Renal pelvis (tissue), 12 donors: ENCODE measurements at places on chromosomes 6 and 20.

DNA sequence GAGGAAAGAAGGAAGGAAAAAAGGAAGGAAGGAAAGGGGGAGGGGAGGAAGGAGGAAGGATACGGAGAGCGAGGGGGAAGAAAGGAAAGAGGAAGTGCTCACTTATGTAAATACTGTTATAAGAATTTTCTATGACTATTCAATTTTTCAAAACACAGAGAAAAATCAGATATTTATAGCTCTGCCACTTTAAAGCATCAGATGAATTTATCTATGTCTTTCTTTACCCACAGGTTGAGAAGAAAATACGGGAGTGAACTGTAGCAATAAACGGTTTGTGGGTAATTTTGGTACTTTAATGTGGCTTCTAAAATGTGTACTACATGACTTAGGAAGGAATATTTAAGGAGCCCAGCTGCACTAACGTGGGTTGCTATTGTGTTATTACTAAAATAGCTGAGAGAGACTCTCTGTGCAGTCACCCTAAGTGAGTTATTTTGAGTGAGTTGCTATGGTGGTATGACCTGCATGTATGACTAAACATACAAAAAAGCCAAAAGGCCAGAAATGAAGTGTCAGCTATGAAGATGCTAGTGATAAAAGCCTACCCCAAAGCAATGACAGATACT lies 225.5 kb downstream of the SOD2 start:
- DNase-seq, result no peak

GRCh38 chr20:60804240-60804917 lies 447.7 kb upstream of the CDH4 start:
- no peak for DNase-seq

- DNase-seq, result no peak
Observed at GRCh38 chr20:33394718-33395117, 6.6 kb downstream of the CDK5RAP1 start.

DNA sequence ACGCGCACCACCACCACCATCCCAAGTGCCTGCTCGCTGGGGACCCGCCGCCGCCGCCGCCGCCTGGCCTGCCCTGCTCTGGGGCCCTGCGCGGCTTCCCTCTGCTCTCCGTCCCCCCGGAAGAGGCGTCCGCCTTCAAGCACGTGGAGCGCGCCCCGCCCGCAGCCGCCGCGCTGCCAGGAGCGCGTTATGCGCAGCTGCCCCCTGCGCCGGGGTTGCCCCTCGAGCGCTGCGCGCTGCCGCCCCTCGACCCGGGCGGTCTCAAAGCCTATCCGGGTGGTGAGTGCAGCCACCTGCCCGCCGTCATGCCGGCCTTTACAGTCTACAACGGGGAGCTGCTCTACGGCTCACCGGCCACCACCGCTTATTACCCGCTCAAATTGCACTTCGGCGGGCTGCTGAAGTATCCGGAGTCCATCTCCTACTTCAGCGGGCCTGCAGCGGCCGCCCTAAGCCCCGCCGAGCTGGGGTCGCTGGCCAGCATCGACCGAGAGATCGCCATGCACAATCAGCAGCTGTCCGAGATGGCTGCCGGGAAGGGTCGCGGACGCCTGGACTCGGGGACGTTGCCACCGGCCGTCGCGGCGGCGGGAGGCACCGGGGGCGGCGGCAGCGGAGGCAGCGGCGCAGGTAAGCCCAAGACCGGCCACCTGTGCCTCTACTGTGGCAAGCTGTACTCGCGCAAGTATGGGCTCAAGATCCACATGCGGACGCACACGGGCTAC lies 7.2 kb downstream of the PRDM13 start:
- no peak for DNase-seq

DNA sequence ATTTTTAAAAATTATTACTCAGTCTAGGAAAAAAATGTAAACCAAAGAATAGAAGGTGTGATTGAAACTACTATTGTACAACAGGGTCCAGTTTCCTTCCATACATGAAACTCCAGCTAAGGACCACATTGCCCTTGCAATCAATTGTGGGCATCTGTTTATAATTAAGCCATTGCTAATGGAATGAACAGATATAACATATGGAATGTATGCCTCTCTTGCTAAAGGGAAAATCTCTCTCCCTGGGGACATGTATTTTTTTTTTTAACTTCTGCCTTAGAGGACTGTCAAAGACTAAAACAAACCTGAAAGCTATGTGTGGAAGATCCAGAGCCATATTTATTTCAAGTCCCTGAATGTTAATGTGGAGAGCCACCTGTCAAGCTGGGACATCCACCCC lies 336.8 kb upstream of the MANEA start:
- no peak for DNase-seq

- no peak for DNase-seq
Observed at GRCh38 chr20:59071216-59071615, 28.6 kb upstream of the PRELID3B start.

GRCh38 chr6:157329829-157330228 lies 6.5 kb upstream of the TMEM242 start:
- DNase-seq, result no peak

GRCh38 chr6:162468326-162468725 lies 259.2 kb downstream of the PRKN start:
- no peak for DNase-seq

- DNase-seq, result no peak
Observed at GRCh38 chr6:106716966-106717365, 87.6 kb downstream of the QRSL1 start.

DNA sequence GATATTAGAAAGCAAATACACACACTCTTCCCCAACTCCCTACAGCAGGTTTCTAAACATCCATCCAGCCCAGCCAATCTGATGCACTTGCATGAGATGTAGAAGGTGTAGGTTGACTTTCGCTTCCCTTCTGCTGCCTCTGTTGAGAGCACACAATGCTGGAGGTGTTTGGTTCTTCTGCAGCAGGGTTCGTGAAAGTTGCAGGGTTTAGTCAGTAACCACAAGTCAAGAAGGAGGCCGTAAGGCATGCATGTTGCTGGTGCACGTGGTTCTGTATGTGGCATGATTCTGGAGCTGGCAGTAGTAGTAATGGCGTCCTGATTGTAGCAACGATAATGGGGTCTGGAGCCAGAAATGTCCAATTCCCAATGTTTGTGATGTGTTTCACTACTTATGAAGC lies 53.0 kb downstream of the DEK start:
- no peak for DNase-seq

- DNase-seq, result no peak
Observed at GRCh38 chr6:19035461-19036195, 648.5 kb downstream of the RNF144B start.

- DNase-seq, result no peak
Observed at GRCh38 chr6:143605906-143606521, 71.8 kb upstream of the PHACTR2 start.

- no peak for DNase-seq
Observed at GRCh38 chr6:104940238-104940892, 16.5 kb upstream of the LIN28B start.

DNA sequence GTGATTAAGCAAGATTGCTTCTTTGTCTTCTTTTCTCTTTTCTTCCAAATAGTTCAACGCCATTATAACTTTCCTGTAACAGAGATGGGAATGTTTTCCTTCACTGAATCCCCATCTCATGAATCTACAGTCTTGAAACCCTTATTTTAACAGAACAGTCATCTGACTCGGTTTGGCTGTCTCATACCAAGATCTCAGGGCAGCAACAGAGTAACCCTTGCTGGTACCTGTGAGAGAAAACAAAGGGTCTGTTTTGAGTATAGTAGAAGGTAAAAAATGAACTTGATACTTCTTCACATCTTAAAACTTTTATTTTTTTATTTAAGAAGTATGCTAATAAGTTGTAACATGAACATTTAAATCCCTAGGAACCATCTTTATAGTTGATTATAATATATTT lies 19.6 kb upstream of the DSE start:
- no peak for DNase-seq
